ENCODE measurements at places on chromosomes 3 and 15.
A peak's percentile ranks its signal among the peaks of the same experiment; 100 is the strongest.

GRCh38 chr15:81146466-81146865 lies 12.4 kb downstream of the CFAP161 start:
- no peak for DNase-seq

- DNase-seq: peak; percentile 44
These were observed 110.5 kb upstream of the RAP2B start for GRCh38 chr3:153051427-153052095.

GRCh38 chr3:149374391-149374790 lies 3.1 kb downstream of the TM4SF1 start:
- DNase-seq: no peak

DNA sequence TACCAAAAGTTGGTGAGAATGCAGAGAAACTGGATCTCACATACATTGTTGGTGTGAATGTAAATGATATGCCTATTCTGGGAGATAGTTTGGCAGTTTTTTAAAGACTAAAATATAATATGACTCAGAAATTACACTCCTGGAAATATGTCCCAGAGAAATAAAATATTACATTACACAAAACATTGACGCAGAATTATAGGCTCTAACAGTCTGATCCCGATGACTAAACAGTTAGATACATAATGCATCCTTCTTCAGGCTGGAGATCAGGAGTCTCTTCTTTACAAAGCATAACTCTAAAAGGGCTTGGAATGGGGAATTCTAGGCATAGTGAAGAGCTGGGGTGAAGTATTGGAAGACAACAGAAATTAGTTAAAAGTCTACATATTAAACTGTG lies 586.2 kb upstream of the NECTIN3 start:
- DNase-seq: no peak

DNA sequence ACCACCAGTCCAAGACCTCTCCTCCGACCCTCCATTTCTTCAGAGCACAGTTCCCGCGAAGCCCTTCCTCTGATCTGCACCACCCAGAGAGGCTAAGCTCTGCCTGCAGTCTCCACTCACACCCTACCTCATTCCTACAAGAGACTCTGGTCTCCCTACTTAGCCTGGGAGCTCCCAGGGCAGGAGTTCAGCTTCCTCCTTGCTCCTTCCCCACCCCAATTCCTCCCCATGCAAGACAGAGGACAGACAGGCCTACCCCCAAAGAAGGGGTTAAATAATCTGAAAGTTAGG lies 12.6 kb upstream of the VIPR1 start:
- no peak for DNase-seq

DNA sequence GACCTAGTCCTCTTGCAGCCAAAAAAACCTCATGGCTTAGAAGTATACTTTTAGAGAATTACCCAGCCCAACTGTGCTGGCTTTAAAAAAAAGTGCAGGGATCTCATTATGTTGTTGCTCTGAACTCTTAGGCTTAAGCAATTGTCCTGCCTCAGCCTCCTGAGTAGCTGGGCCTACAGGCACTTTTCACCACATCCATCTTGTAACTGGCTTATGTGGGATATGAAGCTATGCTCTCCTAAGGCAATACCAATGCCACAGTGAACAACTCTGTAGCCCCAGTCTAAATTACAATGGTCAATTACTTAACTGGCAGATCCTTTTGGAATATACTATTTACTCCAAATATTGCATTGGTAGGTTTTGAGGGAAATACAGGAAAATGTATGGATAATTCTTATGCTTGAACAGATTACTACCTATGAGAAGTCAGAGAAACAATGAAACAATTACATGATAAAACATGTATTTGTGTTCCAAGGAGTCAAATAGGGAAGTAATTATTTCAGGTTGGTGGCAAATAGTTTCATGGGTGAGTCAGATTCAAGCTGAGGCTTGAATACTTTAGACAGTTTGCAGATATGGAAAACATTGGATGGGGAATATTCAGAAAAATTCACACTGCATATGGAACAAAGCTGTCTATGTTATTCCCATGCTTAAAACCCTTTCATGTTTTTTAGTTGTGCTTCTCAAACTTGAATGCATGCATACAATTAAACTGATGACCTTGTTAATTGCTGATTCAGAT lies 34.6 kb upstream of the GPR149 start:
- no peak for DNase-seq

DNA sequence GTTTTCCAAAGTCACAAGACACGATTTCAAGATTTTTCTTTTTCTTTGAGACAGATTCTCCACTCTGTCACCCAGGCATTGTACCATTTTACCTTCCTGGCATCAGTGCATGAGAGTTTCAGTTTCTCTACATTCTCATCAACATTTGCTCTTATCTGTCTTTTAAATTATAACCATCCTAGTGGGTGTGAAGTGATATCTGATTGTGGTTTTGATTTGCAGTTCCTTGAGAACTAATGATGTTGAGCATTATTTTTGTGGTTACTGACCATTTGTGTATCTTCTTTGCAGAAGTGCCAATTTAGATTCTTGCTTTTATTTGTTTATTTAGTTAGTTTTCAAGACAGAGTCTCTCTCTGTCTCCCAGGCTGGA lies 41.2 kb downstream of the ADIPOQ start:
- DNase-seq: no peak

DNA sequence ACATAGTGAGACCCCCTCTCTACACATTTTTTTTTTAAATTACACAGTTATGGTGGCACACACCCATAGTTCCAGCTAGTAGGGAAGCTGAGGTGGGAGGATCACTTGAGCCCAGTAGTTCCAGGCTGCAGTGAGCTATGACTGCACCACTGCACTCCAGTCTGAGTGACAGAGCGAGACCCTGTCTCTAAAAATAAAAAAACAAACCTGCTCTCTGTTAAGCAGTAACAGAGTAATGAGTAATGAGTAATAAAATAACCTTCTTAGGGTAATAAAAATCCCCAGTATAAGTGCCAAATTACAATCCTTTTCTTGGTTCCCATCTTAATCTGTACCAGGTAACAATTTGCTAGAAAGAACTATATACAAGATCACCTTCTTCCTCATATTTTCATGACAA lies 65.9 kb upstream of the PLXND1 start:
- DNase-seq: no peak

DNA sequence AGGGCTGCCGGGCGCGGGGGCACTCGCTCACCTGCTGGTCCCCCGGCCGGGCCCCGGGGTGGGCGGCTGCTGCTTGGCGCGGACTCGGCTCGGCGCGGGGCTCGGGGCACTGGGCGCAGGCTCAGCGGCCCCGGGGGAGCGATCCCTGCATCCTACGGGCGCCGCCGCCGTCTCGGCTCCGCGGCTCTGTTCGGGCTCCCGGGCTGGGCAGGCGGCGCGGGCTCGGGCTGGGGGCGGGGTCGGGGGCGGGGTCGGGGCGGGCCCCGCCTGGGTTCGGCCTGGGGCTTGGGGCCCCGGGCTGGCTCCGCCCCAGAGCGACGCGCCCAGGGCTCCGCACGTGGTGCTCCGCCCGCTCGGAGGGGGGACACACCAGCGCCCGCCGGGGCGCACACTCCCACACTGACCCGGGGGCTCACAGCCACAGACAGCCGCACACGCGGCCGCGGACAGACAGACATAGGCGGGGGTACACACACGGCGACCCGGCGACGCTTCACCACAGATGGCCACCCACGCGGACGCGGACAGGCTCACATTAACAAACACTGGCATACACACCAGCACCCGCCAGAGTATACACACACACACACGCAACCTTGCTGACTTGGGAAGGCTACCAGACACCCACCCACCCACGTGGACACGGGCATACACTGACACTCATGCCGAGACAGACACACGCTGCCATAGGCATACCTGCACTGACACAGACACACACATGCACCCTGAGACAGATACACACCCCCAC lies at the start of gene SCN5A:
Gene SCN5A (minus strand): TSS at position 188 of the 748 bp plus-strand sequence. CDS start 16,380 bp downstream, outside the sequence.
- DNase-seq: peak; percentile 31

GRCh38 chr15:101505610-101506337 lies 16.3 kb upstream of the PCSK6 start:
- no peak for DNase-seq

- no peak for DNase-seq
These were observed 2.6 kb upstream of the LAMB2 start for GRCh38 chr3:49135499-49135898.

- DNase-seq: no peak
These were observed 189.3 kb upstream of the VEPH1 start for GRCh38 chr3:157692468-157692867.

GRCh38 chr3:52230461-52230860 lies 5.0 kb upstream of the TLR9 start:
- DNase-seq: no peak

DNA sequence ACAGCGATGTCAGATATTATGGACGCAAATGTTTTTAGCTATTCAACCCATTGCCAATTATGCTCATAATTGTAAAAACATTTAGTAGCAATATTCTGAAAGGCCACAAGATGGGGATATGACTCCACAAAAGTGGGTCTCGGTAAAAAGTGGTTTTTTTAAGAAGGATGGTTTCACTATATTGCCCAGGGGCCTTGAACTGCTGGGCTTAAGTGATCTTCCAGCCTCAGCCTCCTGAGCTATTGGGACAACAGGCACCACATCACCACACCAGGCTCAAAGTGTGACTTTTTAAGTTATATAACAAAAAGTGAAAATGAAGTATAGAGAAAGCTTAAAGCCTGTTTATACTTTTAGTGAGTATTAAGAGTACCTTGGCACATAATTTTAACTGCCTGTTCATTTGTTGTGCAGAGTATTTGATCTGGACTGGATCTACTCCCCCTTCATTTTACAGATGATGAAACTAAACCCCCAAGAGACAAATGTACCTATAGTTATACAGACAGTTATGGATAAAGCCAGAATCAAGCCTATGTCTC lies 9.4 kb downstream of the NAA50 start:
- DNase-seq: peak; percentile 66

GRCh38 chr3:129950318-129951046 lies 24.0 kb upstream of the TRH start:
- no peak for DNase-seq

- no peak for DNase-seq
These were observed 332.4 kb upstream of the PPP2R3A start for GRCh38 chr3:135633078-135633477.

DNA sequence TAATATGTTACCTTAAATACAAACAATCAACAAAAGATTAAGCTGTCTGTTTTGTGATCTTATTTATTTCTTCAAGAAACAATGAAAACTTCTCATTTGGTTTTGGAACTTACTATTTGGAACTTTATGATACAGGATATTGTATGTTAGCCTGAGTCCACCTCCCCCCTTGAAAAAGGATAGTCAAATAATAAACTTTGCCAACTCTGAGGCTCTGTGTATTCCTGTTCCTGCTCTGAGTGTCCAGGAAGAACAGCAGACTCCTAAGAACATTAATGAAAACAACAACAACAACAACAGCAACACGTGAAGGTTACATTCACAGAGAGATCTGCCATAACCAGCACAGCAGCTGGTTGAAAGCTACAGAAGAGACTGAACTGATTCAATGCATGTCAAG lies 108.1 kb upstream of the AADACL2 start:
- no peak for DNase-seq

- no peak for DNase-seq
These were observed 126.8 kb upstream of the ABI3BP start for GRCh38 chr3:101120039-101120438.

GRCh38 chr15:63339006-63339766 lies 42.5 kb downstream of the CA12 start:
- DNase-seq: no peak

GRCh38 chr15:41288464-41288863 lies 43.9 kb downstream of the OIP5 start:
- no peak for DNase-seq

- DNase-seq: no peak
These were observed 1592.8 kb upstream of the GBE1 start for GRCh38 chr3:83354205-83354604.

DNA sequence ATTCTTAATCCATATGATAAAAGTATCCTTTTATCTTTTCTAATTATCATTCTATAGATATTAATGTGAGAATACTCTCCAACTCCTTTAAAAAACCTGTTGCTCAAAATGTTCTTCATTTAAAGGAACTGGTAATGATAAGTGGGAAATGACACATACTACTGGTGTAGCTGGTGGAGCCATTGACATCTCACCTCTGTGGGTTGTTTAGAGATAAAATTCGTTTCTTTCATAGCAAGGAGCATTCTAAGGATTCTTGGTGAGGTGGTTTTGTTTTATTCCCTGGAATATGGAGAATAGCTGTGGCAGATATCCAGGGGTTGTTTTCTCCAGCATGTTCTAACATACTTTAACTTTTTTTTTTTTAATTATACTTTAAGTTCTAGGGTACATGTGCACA lies 299.8 kb upstream of the THBS1 start:
- DNase-seq: no peak

- DNase-seq: no peak
These were observed 33.5 kb upstream of the PTPN23 start for GRCh38 chr3:47347217-47347801.

- DNase-seq: no peak
These were observed 135.9 kb downstream of the FEZF2 start for GRCh38 chr3:62237286-62237948.

- peak; percentile 11 for DNase-seq
These were observed 463.0 kb downstream of the ERC2 start for GRCh38 chr3:56005196-56005805.

GRCh38 chr3:134797741-134798451 lies 2.8 kb downstream of the EPHB1 start:
- no peak for DNase-seq

DNA sequence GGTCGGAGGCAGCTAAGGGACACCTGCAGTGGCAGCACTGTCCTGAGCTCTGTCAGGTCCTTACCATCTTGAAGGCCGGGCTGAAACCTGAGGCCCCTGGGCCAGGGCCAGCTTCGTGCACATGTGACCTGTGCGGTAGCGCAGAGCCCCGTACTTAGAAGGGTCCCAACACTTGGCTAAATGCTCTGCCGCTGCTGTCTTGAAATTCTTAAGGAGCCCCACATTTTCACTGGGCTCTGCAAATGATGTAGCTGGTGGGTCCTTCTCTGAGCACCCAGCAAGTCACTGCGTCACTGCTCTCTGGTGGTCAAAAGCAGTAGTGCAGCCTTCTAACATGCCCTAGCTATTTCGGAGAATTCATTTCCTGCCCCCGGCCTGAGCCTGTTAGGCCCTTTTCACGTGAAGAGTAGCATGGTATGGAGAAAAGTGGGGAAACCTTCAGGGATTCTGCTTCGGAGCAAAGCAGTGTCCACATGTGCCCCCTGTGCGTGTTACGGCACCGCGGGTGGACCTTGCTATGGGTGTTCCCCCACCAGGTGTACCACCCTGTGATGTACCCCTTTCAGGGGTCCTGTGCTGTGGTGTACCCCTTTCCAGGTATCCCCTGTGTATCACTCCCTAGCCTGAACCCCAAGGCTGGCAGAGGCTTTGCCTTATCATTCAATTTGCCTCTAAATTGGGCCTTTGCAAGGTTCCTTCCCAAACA lies 79.7 kb downstream of the TMEM266 start:
- peak; percentile 59 for DNase-seq

GRCh38 chr3:141699897-141700296 lies 38.2 kb upstream of the RNF7 start:
- DNase-seq: no peak

DNA sequence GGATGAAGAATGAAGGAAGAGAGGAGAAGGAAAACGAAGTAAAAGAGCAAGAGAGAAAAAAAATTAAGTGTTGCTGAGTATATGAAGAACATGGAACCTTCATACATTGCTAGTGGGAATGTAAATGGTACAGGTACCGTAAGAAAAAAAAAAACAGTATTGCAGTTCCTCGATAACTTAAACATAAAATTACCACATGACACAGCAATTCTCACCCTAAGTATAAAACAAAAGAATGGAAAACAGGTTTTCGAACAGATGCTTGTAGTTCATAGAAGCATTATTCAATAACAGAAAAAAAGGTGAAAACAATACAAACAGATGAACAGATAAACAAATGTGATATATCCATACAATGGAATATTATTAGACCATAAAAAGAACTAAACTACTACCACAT lies 51.6 kb downstream of the SENP7 start:
- no peak for DNase-seq

GRCh38 chr3:186464424-186465093 lies 79.6 kb downstream of the CRYGS start:
- peak; percentile 4 for DNase-seq

All from ACHN (cell line).